ENCODE measurements at places on chromosomes 3 and 15. TPM values are rescaled to one million over a fixed set of nuclear protein-coding genes. Genes with fewer than 3 reads are reported as not detected.

Gene GP9
- total RNA-seq: not detected

DNA sequence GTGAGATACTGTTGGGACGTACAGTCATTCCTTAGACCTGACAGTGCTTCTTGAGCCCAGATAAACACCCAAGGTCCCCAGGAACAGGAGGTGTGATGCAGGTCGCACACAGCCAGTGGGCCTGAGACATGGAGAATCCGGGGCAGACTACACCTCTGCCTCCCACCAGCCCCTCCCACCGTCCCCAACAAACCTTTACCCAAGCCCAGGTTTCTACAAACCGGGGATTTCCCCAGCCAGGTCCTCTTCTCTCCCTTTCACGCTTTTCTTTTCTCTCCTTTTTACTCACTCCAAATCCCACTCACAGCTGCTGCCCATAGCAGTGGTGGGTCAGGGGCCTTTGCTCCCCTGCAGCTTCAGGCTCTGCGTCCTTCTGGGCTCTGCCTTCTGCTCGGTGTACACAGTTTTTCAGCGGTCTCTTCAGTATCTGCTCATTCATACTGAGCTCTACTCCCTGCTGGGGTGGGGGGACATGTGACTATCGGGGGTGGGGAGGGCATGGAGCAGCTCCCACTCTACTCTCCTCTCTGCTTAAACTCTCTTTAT lies 4.8 kb upstream of the PCSK6 start:
- DNase-seq: no peak

DNA sequence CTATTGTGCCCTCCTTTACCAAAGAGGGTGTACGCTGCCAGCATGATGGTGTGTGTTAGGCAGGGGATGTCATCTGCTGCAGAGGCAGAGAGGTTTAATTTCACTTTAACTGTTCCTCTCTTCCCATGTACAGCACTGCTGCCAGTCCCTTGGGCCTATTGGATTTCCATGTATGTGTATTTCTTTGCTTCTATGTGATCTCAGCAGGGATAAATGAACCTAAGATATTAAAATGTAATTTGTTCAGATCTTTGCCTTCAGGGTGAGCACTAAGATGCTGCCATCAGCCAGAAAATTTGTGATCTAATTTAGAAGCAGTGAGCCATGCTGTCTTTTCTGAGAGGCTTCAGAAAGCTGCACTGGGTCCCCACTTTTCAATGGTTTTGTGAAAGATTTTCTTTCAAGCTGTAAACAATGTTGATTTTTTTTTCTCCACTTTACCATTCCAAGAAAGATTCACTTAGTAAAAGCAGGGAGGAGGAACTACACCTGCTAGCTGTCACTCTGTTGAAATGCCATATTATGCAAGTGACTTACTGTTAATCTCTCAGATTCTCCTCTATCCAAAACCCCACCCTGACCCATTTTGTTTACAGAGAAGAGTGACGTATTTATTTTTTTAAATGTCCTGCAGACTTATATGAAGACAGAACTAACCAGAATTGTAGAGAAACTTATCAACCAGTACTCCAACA lies 261.9 kb downstream of the TBL1XR1 start:
- no peak for DNase-seq

DNA sequence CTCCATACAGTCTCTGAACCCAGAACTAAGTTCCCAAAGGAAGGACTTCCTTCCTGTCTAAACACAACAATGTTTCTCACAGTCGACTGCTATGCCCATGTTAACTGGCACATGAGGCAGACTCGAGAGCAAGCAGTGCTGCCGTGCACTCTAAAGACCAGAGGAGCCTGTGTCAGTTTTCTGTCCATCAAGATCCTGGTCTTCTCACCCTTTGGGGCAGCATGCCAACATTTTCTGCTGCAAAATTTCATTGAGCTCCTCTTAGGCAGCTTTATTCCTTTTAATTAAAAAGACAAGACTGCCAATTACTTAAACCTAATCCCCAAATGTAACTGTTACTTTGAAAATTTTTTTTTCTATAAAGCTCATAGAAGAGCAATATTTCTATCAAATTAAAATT lies 205.1 kb downstream of the GAP43 start:
- no peak for DNase-seq

GRCh38 chr15:87489456-87489855 lies 767.1 kb downstream of the NTRK3 start:
- no peak for DNase-seq

DNA sequence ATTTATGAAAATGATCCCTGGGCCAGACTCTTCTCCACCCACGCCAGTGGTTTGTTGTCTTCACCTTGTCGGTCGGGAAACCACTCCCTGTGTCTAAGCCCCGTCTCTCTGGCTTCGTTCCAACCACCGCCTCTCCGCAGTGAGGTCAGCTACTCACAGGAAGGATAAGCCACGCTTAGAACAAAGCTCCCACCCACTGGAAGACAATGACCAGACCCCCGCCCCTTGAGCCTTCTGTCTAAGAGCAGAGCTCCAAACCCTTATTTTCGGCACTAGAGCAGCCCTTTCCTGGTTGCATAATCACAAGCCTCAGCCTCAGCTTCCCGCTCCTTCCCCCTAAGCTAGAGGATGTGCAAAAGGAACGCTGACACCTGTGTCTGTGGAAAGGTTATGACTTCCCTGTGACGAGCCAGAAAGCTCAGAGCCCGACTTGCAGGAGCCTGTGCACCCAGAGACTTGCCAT lies 114.9 kb upstream of the MEF2A start:
- DNase-seq: no peak

DNA sequence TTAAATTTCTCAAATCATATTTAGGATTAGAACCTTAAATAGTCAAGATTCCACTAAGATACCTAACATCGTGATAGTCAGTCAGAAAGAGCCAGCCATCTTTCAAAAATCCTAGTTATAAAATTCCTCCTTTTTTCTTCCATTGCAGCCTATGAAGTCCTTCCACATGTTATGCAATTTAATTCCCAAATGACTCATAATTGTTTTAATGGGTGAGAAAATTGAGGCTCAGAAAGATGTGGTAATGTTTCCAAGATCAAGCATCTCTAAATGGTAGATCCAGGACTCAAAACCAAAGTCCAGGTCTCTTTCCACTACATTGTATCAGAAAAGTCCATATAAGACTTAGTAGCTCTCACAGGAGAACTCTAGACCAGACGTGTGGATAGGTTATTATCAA lies 9.5 kb downstream of the CFAP44 start:
- DNase-seq: no peak

Gene PARP15
- total RNA-seq: not detected

GRCh38 chr3:161449785-161450184 lies 46.8 kb upstream of the OTOL1 start:
- DNase-seq: no peak

GRCh38 chr3:137347132-137347531 lies 389.3 kb downstream of the IL20RB start:
- DNase-seq: no peak

DNA sequence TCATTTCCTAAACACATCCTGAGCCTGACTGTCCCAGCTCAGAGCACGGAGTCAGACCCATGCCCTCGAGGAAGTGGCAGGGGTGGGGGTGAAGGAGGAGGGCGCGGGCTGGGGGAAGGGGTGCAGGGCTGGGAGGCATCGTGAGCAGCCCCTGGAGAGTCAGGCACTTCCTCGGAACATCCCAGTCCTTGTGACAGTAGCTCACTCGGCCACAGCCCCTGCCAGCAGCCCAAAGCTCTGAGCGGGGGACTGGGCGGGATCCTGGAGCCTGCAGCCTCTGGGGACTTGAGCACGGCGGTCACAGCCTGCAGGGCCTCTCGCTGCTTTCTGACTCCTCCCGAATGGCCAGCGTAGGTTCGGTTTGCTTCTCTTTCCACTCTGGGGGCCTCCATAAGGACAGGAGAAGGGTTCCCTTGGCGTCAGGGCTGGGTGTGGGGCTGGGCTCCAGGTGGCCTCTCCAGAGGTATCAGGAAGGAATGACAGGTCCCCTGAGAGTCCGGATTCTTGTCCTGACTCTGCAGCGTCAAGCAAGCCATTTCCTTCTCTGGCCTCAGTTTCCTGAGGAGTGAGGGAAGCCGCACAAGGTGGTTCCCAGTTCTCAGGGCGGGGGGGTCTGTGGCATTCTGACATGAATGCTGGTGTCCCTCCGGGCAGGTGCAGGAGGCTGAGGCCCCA lies 20.9 kb downstream of the PSTPIP1 start:
- DNase-seq: no peak

Gene NUP210
- 43.3 TPM for total RNA-seq

Gene CMTM8
- total RNA-seq: 7.5 TPM

GRCh38 chr3:23760871-23761373 lies 44.8 kb upstream of the UBE2E1 start:
- DNase-seq: no peak

DNA sequence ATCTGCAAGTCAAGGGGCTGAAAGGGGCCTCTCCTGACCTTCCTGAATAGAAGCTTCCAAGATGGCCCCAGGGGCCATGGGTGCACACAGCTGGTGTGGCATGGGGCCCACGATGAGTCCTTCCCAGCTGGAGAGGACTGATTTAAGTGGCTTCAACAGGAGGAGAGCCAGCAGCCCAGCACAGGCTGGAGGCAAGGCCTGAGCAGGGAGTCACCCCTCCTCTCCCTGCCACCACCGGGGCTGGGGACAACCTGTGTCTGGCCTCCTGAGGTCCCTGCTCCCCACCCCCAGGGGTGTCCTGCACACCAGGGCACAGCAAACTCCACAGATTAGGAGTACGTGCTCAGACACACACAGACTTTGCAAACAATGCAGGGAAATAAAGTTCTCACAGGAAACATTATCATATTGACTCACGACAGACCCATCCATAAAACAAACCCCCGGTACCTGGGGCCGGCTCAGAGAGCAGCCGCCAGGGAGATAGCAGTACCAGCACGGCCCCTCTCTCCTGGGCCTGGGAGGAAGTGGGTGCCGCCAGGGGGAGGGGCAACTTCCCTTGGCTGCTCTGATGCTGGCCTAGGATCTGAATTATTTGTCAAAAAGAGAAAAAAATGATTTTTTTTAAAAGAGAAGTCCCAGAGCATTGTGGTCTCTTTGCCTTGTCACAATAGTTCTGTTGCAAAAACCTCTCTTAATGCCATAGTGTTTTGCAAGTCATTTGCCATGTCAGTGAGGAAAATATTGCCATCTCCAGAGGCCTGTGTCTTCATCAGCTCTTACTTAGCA lies 21.9 kb upstream of the TSEN2 start:
- DNase-seq: no peak

- no peak for DNase-seq
Observed at GRCh38 chr3:152461460-152461859, 192.7 kb downstream of the MBNL1 start.

GRCh38 chr3:156543043-156543555 lies 11.8 kb downstream of the SSR3 start:
- DNase-seq: no peak

- DNase-seq: no peak
Observed at GRCh38 chr3:109852283-109852682, 514.9 kb upstream of the DPPA4 start.

Gene ISLR2
- total RNA-seq: 1.2 TPM

DNA sequence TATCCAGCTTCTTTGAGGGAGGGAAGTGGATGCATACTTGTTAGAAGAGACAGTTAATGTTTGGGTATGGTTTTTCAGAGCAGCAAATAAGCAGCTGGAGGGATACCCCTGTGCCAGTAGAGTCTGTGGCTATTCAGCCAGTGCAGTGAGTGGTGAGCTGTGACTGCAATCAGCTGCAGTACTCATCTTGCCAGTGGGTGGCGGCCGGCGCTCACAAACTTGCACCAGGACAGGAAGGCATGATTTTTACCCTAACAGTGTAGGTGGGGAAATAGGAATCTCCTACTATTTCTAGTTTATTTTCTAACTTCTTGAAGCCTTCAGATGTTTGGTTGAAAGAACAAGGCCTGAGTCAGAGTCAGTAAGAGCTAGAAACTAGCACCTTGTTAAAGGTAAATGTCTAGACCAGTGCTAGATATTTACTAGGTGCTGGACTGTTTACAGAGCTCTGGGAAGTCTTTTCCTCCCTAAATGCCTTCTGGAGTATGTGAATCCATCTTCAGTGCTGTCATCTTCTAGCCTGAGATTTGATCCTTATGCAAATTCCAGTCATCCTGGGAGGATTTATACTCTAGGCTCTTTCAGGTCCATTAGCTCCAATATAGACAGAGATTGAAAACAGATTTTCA lies 23.6 kb downstream of the TIMP4 start:
- no peak for DNase-seq

GRCh38 chr15:88538972-88539371 lies 7.5 kb downstream of the DET1 start:
- no peak for DNase-seq

Gene FEZF2
- total RNA-seq: not detected

Measured in kidney epithelial cell (primary cell).